ENCODE measurements at places on chromosomes 13 and 19.

DNA sequence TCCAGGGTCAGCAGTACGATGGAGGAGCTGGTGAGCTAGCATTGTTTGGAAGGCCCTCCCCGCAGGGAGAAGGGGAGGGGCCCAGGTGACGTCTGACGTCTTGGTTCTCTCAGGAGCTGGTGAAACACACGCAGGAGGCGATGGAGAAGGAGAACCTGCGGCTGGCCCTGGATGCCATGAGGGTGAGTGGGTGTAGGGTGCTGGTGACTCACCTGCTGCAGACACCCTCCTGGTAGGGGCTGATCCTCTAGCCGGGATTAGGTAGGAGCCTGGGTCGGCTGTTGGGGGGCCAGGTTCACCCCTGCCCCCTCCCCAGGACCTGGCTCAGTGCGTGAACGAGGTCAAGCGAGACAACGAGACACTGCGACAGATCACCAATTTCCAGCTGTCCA, 55.8 kb downstream of the VAV1 start:
- no peak for DNase-seq

- DNase-seq = no peak
Observed at GRCh38 chr13:24147570-24147963, 13.0 kb upstream of the SPATA13 start.

DNA sequence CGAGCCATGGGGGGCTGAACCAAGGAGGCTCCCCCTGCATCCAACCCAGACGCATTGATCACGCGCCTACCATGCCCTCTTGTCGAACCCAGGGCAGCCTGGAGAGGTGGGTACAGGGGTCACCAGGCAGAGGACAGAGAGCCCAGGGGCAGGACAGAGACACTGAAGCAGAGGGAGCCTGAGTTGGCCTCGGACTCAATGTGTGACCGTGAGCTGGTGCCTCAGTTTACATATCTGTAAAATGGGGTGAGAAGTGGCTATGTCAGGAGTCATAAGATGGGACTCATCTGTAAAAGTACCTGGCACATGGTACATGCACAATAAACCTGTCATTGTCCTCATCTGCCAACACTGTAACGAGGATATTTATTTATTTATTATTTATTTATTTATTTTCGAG, 24.1 kb upstream of the NFIC start:
- DNase-seq = no peak

DNA sequence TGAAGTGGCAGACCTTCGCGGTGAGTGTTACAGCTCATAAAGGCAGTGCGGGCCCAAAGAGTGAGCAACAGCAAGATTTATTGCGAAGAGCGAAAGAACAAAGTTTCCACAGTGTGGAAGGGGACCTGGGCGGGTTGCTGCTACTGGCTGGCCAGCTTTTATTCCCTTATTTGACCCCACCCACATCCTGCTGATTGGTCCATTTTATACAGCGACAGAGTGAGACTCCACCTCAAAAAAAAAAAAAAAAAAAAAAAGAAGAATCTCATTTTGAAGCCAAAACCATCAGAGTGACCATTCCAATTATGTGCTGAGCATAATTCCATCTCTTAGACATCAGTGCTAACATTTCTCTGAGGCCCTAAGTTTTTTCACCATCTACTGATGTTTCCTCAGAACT, 1.9 kb upstream of the ZNF552 start:
- DNase-seq = no peak

GRCh38 chr13:70390968-70391367, 282.7 kb upstream of the KLHL1 start:
- DNase-seq = no peak

DNA sequence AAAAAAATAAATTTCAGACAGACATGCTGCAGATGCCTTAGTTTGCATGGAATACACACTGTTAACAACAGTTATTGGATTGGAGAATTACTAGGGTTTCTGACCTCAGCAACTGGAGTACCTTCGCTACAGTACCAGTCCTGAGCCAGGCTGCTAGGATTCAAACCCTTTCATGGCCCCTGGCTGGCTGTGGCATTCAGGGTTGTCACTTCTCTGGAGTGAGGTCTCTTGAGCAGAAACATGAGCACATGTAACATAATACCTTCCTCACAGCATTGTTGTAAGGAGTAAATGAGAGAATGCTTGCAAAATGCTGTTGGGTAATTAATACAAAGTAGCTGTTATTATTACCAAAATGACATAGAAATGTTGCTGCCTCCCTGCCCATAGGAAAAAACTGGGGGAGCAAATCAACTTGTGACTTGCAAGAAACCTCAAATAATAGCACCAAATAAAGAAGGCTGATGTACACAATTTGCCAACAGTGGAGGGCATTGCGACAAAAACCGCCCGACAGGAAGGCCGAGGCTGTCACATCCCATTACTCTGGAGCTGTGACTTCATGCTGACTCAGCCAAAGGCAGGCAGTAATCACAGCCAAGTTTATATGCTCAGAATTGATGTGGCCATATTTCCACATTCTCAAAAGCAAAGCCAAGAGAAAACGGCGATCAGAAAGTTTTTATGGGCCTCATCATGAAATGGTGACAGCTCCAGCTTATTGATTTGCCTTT, 100.4 kb downstream of the RFC3 start:
- no peak for DNase-seq
